Activated CD4-positive, CD25-positive, alpha-beta regulatory T cell treated with anti-CD3 and anti-CD28 coated beads, Interleukin-2, amount 50 U/mL, for 16 hours (primary cell): ENCODE measurements at places on chromosomes 3 and 15.
A peak's percentile ranks its signal among the peaks of the same experiment; 100 is the strongest.

GRCh38 chr3:24522146-24522579 is 27.5 kb upstream of the THRB start:
- DNase-seq = no peak

DNA sequence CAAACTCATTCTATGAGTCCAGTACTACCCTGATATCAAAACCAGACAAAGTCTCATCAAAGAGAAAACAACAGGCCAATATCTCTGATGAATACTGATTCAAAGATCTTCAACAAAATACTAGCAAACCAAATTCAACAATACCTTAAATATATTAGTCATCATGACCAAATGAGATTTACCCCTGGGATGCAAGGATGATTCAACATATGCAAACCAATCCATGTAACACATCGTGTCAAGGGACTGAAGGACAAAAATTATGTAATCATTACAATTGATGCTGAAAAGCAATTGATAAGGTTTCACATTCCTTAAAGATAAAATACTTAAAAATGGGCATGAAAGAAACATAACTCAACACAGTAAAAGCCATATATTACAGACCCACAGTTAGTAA is 1476.9 kb downstream of the SI start:
- no peak for DNase-seq

DNA sequence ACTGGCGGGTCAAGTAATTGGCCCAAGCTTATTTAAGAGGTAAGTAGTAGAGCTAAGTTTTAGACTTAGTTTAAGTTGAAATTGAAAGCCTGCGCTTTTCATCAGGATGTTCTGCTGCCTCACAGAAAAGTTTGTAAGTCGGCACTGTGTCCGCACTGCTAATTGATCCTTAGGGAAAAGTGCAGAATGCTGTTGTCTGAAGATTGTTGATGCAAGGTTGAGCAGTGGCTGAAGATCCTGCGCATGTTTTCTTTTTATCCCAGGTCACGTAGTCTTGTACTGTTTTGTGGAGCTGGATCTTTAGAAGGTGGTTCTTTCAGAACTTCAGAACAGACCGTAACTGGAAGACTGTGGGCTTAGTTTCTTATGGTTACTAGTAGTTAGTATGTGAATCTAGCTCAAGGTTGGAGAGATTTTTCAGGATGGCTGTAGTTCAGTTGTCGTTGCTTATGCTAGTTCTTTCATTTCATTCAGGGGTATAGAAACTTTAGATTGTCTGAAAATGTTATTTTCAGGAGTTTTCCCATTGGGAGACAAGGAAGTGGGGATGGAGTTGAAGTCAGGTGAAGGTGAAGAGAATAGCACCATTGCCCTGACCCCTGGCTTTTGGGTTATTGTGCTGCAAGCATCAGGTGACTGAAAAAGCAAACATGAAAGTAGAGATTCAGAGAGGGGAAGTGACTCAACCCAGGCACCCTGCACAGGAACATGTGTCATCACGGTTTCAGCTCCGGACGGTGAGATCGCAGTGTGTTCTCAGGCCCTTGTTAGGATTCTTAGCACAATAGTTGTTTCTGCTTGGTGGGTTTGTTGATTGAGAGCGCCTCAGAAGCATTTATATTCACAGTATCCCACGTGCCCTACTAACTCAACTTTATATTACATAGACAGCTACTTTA is 32.8 kb downstream of the AKAP13 start:
- DNase-seq = peak; percentile 56

- DNase-seq = no peak
Observed at GRCh38 chr15:87939848-87940457, 316.6 kb downstream of the NTRK3 start.

GRCh38 chr15:89199746-89200145 is 21.6 kb downstream of the RLBP1 start:
- no peak for DNase-seq

DNA sequence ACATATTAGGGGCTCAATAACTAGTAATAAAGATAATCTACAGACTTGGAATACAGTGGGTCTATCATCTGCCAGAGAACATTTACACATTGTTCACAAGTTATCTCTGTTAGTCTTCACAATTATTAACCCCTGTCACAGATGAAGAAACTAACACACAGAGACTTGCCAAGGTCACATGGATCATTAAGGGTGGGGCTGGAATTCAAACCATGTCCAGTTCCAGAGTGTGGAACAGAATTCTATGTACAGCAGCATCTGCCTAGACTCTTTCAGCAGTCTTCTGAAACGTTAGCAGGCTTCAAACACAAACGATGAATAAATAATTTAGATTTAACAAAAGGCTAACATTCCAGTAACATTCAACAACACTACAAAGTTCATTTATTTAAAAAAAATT is 673.9 kb upstream of the NR2F2 start:
- DNase-seq = no peak

DNA sequence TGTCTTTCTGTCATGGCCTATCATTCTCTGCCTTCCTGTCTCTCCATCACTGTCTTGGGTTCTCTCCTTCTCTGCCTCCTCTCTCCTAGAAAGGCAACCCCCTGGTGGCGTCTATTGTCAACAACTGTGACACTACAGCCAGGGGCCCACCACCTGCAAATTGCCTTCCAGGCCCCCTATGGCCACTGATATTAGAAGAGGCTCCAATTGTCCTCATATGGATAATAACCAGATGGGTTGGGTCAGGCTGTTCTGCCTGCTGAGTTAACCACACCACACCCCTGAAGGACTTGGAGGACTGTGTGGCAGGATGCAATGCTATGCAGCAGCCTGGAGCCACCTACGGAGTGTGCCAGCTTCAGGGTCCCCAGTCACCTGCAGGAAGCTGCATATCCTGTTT is 665.0 kb downstream of the NTRK3 start:
- no peak for DNase-seq

GRCh38 chr3:120013481-120013880 is 80.8 kb downstream of the GSK3B start:
- DNase-seq = no peak

GRCh38 chr3:133466531-133467386 is 66.9 kb downstream of the BFSP2 start:
- no peak for DNase-seq
